Spinal cord (tissue), 10 donors: ENCODE measurements at places on chromosomes 12 and 14.

GRCh38 chr12:12466157-12466556 is 96.5 kb downstream of the DUSP16 start:
- H3K36me3 ChIP-seq = peaks cover 9% of the 10 kb centered on the region
- H3K4me3 ChIP-seq = no peak overlapping the region
- no peaks in the 10 kb centered on the region for H3K4me1 ChIP-seq
- no peak for DNase-seq
- no peaks in the 10 kb centered on the region for H3K27me3 ChIP-seq

GRCh38 chr12:45208604-45209487 is 7.0 kb upstream of the ANO6 start:
- H3K27ac ChIP-seq = no peak overlapping the region
- H3K27me3 ChIP-seq = no peaks in the 10 kb centered on the region
- DNase-seq = no peak
- no peaks in the 10 kb centered on the region for H3K36me3 ChIP-seq
- H3K4me1 ChIP-seq = no peaks in the 10 kb centered on the region

- DNase-seq = no peak
- H3K27me3 ChIP-seq = peaks cover 28% of the 10 kb centered on the region
- no peaks in the 10 kb centered on the region for H3K36me3 ChIP-seq
- H3K4me1 ChIP-seq = peaks cover 17% of the 10 kb centered on the region
Observed at GRCh38 chr12:95788637-95789036, 1.9 kb downstream of the NTN4 start.

GRCh38 chr12:26841085-26841484 is 8.1 kb upstream of the ITPR2 start:
- H3K27me3 ChIP-seq = no peaks in the 10 kb centered on the region

DNA sequence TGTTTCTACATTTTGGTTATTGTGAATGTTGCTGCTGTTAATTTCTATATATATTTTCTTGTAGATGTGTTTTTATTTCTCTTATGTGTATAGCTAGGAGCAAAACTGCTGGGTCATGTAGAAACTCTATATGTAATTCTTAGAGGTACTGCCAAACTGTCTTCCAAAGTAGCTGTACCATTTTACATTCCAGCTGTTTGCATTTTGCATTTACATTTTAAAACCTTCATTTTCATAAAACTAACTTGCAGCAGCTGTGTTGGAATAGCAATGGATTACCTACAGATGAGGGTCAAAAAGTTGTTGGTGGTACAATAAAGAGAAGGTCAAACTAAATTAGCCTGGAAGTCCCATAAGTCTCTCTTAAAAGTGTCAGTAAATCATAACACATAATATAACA is 1109.7 kb downstream of the FLRT2 start:
- no peaks in the 10 kb centered on the region for H3K36me3 ChIP-seq
- DNase-seq = no peak
- no peak overlapping the region for H3K4me3 ChIP-seq
- no peaks in the 10 kb centered on the region for H3K4me1 ChIP-seq

GRCh38 chr12:111224186-111225066 is 144.5 kb downstream of the PHETA1 start:
- H3K36me3 ChIP-seq = no peaks in the 10 kb centered on the region
- no peaks in the 10 kb centered on the region for H3K27me3 ChIP-seq
- no peak overlapping the region for H3K4me3 ChIP-seq

GRCh38 chr12:100058482-100059029 is 73.8 kb upstream of the ANKS1B start:
- H3K27me3 ChIP-seq = no peaks in the 10 kb centered on the region
- no peak overlapping the region for H3K4me3 ChIP-seq
- H3K36me3 ChIP-seq = peaks cover 4% of the 10 kb centered on the region

GRCh38 chr12:69991690-69992288 is 166.8 kb downstream of the MYRFL start:
- H3K36me3 ChIP-seq = no peaks in the 10 kb centered on the region
- DNase-seq = no peak
- H3K27me3 ChIP-seq = no peaks in the 10 kb centered on the region
- H3K27ac ChIP-seq = no peak overlapping the region

- H3K36me3 ChIP-seq = no peaks in the 10 kb centered on the region
- no peak for DNase-seq
- no peak overlapping the region for H3K27ac ChIP-seq
- no peak overlapping the region for H3K4me3 ChIP-seq
- H3K4me1 ChIP-seq = peaks cover 44% of the 10 kb centered on the region
Observed at GRCh38 chr12:108635201-108635996, 1.7 kb upstream of the SELPLG start.

- H3K4me3 ChIP-seq = no peak overlapping the region
- H3K27me3 ChIP-seq = no peaks in the 10 kb centered on the region
- no peaks in the 10 kb centered on the region for H3K4me1 ChIP-seq
- no peak overlapping the region for H3K27ac ChIP-seq
Observed at GRCh38 chr14:95034788-95035187, 122.5 kb downstream of the DICER1 start.

DNA sequence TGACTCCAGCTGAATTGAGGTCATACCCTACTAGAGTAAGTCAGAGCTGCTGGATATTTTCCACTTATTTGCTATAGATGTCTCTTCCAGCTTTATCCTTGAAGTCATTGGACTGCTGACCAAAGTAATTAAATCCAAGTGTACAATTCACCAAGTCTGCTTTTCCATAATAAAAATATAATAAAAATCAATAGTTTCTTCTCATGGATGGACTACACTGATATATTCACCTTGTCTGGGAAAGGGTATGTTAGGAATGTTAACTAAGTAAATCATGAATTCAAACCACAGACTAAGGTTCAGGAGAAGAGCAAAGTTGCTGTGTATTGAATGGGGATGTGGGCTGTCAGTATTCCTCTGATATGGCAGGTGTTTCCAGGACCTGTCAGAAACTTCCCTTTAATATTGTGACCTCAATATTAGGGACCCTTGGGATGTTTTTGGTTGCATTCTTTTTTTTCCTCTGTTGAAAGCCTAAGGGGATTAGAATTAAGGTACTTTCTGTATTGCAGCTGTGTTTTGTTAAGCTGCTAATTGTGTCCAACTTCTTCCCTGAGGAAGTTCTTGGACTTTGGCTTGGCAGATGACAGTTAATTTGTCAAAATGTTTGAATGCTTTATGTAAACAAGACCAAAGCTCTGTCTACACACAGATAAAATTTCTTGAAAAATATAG is 284.0 kb downstream of the ATP23 start:
- H3K36me3 ChIP-seq = no peaks in the 10 kb centered on the region
- DNase-seq = no peak
- H3K4me1 ChIP-seq = no peaks in the 10 kb centered on the region
- no peak overlapping the region for H3K4me3 ChIP-seq
- H3K27me3 ChIP-seq = no peaks in the 10 kb centered on the region

- no peaks in the 10 kb centered on the region for H3K27me3 ChIP-seq
- no peaks in the 10 kb centered on the region for H3K4me1 ChIP-seq
- H3K4me3 ChIP-seq = no peak overlapping the region
- no peak for DNase-seq
- no peak overlapping the region for H3K27ac ChIP-seq
- no peaks in the 10 kb centered on the region for H3K36me3 ChIP-seq
Observed at GRCh38 chr12:62744551-62744950, 190.4 kb downstream of the PPM1H start.

DNA sequence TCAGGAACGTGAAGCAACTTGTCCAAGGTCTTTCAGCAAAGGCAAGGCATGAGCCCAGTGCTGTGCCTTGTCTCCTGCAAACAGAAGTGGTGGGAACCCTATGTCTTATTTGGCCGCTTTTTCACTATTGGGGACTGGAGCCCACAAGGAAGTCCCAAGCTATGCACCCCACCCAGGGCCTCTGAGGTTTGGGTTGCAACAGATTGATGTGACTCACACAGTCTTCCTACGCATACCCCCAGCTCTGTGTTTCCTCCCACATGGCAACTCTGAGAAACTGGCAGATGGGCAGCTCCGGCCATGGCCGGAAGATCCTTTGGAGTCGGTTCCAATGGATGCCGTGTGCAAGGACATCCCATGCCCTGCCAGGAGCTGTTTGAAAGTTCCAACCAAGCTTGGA is 28.3 kb upstream of the CMKLR1 start:
- H3K36me3 ChIP-seq = no peaks in the 10 kb centered on the region
- no peak overlapping the region for H3K4me3 ChIP-seq
- H3K4me1 ChIP-seq = no peaks in the 10 kb centered on the region
- no peaks in the 10 kb centered on the region for H3K27me3 ChIP-seq

- no peak overlapping the region for H3K4me3 ChIP-seq
- H3K27ac ChIP-seq = no peak overlapping the region
- no peaks in the 10 kb centered on the region for H3K27me3 ChIP-seq
- DNase-seq = no peak
Observed at GRCh38 chr12:129826273-129826672, 77.6 kb downstream of the TMEM132D start.

DNA sequence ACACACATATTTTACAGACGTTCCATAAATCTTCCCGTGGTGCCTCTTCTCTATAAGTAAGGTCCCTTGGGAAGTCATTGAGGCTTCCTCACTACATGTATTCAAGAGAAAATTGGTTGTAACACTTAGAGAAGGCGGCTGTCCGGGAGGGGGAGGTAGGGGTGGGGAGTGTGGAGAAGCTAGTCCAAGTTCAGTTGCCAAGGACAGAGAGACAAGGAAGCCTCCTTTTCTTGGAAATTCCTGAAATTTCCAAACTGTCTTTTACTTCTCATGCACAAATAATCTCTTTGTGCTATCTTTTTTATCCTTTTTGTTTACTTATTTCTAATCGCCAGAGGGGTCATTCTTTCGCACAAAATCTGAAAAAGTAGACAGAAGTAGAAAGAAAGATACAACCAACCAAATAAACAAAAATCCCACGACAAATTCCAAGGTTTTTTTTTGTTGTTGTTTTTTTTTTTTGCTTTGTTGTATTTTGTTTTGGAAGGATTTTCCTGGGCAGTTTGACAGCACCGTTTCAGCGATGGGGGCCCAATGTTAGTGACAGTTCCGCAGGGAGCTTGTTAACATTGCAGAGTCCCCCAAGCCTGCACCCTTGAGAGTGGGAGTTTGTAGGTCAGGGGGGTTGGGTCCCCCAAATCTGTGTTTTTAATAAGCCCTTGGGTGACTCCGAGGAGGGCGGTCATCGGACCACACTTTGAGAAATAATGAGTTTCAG is 45.2 kb downstream of the MAP1LC3B2 start:
- peaks cover 20% of the 10 kb centered on the region for H3K4me1 ChIP-seq
- no peak overlapping the region for H3K27ac ChIP-seq
- no peaks in the 10 kb centered on the region for H3K36me3 ChIP-seq
- no peak overlapping the region for H3K4me3 ChIP-seq

GRCh38 chr14:83883732-83884131 is 1646.2 kb upstream of the FLRT2 start:
- H3K27me3 ChIP-seq = no peaks in the 10 kb centered on the region
- H3K4me3 ChIP-seq = no peak overlapping the region

DNA sequence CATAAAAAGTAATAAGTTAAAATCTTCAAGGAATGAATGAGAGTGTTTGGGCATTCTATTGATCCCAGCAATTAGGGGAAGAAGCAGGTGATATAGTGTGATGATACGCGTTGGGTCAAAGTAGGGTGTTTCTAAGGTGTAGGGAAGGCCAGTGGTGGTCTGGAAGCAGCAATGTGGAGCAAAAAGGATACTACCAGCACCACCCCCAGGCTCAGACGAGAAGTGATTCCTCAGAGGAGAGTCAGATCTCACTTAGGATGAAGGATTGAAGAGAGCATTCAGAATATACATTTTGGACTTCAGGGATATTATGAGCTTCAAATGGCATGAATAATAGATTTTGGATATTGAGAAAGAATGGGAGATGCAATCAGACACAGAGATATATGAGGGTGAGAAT is 497.6 kb downstream of the RMST start:
- no peak for DNase-seq
- H3K4me3 ChIP-seq = no peak overlapping the region
- no peaks in the 10 kb centered on the region for H3K36me3 ChIP-seq
- H3K27me3 ChIP-seq = no peaks in the 10 kb centered on the region
- H3K4me1 ChIP-seq = no peaks in the 10 kb centered on the region

DNA sequence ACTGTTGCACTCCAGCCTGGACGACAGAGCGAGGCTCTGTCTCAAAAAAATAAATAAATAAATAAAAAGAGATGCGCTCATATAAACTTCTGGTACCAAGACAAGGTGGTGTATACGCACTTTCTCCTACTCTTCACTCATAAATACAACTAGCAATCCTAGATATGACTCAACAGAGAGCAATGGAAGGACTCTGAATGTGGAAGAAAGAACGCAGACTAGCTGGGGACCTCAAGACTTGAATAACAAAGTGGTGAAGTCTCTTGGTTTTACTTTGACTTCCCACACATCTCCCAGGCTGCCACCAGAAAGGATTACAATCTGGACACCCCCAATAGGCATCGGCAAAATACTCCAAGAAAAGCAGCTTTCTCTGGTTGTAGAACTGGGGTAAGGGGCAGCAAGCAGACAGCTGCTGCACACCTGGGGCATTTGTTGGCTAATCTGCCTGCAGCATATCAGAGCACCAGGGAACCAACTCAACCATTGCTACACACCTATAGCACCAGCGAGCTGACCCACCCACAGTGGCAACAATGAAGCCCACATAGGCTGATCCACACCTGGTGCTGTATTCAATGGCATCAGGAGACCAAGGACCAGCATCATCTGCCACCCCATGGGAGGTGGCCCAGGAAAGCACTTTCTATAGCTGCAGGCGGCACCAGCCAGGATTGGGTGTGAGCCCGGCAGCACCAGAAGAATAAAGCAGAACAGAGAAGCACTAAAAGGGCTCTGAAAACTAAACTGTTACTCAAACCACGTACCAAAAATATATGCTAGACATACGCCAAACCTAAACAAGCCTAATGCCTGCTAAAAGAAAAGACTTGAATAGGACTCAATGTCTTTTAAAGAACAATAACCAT is 1231.7 kb upstream of the TMEM132C start:
- H3K4me3 ChIP-seq = no peak overlapping the region
- H3K27me3 ChIP-seq = no peaks in the 10 kb centered on the region
- H3K36me3 ChIP-seq = no peaks in the 10 kb centered on the region
- H3K4me1 ChIP-seq = no peaks in the 10 kb centered on the region
- H3K27ac ChIP-seq = no peak overlapping the region

DNA sequence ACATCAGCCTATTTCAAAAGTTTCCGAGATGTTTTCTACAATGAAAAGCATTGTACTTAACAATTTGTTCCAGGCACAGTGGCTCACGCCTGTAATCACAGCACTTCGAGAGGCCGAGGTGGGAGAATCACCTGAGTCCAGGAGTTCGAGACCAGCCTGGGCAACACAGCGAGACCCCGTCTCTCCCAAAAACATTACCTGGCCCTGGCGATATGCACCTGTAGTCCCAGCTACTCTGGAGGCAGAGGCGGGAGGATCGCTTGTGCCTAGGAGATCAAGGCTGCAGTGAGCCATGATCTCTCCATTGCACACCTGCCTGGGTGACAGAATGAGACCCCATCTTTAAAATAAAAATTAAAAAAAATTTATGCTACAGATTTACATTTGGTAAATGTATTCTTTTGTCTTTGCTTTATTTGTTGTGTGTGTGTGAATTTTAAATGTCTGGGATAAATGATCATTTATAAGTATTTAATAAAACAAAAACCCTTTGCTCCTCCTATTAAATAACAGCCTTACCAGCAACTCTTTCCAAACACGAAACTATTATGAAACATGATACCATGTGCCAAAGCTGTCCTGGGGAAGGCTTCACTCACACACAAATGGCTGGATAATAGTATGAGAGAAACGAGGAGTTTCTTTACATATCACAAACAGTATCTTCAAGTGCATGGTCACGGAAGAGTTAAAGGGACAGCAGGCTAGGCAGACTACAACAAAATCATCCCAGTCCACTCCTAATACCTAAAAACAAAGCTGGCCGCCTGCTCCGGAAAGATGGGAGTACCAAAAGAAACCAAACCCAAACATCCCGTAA is 1.1 kb downstream of the ATXN3 start:
- H3K27me3 ChIP-seq = no peaks in the 10 kb centered on the region
- DNase-seq = no peak
- peak overlapping the region; percentile 82 for H3K27ac ChIP-seq
- H3K36me3 ChIP-seq = no peaks in the 10 kb centered on the region
- peak overlapping the region; percentile 87 for H3K4me3 ChIP-seq

GRCh38 chr14:86672080-86672479 is 1142.1 kb downstream of the FLRT2 start:
- DNase-seq = no peak
- no peak overlapping the region for H3K27ac ChIP-seq
- no peak overlapping the region for H3K4me3 ChIP-seq
